ENCODE measurements at places on chromosomes 13 and 19.

GRCh38 chr13:32624441-32624840 lies 38.2 kb downstream of the PDS5B start:
- DNase-seq = no peak

DNA sequence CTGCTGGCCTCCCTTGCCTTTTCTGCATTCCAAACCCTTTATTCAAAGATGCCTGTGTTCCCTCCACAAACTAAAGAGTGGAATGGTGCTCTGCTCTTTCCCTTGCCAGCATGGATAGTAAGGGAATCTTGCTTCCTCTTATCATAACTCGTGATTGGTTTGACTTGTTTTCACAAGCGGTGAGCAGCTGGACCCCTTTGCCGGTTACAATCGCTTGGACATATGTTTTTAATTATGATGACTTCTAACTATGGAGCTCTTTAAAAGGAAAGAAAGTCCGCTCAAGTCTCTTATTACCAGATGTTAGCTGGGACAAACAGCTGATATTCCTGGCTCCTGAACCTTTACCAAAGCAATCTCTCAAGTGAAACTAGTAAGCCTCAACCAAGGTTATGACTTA lies 1094.7 kb downstream of the UQCRFS1 start:
- no peak for DNase-seq

DNA sequence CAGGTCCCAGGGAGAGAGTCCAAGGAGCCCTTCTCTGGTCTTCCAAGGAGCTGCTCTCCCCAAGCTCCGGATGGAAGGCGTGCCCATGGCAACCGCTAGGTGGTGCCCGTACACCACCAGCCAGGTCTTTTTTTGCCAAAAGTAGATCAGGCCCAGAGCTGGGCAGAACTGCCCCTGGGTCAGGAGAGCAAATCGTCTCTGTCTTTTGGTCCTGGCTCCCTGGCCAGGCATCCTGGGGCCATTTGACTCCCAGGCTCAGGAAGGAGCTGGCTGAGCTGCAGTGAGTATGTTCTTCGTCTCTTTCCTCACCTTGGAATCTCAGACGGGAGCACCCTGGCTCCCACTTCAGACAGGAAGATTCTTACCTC lies 24.6 kb upstream of the BCL3 start:
- DNase-seq = peak; percentile 68

- DNase-seq = no peak
Measured at GRCh38 chr13:30880856-30881155, 25.3 kb upstream of the MEDAG start.

DNA sequence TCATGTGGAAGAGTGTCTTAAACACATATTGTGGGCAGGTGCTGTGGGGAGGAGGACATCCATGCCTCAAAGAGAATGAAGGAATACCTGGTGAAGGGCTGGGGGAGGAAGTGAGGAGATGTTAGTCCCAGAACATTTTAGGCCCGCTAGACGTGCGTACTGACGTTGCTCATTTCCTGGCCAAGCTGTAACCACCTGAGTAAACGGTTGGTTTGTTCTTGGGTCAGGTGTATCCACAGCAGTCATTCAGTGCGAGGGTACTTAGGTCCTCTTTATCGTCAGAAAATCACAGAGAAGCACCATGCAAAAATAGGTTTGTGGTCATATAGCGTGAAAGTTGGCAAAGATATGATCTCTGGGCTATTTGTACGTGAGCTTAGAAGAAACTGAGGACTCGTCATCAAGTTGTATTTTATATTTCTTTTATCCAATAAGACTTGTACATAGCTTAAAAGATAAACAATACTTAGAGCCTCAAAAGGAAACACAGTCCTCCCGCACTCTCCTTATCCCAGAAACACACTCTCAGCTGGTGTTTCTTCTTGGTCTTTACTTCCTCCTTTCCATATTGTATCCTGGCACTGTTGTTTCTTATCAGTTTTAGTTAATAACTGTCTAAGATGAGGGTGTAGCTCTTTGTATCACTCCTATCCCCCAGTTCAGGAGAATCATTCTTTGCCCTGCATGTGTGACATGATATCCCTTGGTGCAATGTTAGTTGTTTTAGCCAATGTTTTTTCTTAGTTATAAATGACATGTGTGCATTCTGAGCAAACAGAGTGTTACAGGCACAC lies 52.0 kb downstream of the ARHGEF7 start:
- no peak for DNase-seq

GRCh38 chr19:7006135-7006704 lies 15.0 kb downstream of the MBD3L2B start:
- DNase-seq = no peak

DNA sequence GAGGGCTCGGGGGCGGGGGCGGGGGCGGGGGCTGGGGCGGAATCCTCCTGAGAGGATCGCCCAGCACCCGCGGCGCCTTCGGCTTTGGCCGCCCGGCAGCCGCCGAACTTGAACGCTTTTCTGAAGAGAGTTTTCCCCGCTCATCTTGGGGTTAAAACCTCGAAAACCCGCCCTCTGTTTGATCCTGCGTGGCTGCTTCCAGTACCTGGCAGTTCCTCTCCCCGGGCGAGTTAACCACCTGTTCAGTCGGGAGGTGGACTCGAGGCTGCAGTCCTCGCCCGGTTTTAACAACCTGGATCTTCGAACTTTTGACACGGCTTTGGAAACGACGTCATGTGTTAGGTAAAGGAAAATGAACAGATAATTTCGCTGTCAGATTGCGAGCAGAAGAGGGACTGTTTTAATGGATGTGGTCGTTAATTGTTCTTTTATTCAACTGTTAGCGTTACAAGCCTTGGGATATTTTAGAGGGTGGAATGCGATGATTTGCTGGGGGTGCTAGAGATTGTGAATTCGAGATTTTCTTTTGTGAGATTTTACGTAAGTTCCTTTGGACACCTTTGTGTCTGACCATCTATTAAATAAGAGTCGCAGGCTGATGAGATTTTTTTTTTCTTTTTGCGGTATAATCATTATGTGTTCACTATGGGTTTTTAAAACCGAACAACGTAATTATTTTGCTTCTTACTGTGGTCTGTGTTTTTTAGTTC lies 1.0 kb downstream of the FNDC3A start:
- DNase-seq = peak; percentile 15

- DNase-seq = no peak
Measured at GRCh38 chr19:54434112-54434872, 14.7 kb upstream of the LENG8 start.

DNA sequence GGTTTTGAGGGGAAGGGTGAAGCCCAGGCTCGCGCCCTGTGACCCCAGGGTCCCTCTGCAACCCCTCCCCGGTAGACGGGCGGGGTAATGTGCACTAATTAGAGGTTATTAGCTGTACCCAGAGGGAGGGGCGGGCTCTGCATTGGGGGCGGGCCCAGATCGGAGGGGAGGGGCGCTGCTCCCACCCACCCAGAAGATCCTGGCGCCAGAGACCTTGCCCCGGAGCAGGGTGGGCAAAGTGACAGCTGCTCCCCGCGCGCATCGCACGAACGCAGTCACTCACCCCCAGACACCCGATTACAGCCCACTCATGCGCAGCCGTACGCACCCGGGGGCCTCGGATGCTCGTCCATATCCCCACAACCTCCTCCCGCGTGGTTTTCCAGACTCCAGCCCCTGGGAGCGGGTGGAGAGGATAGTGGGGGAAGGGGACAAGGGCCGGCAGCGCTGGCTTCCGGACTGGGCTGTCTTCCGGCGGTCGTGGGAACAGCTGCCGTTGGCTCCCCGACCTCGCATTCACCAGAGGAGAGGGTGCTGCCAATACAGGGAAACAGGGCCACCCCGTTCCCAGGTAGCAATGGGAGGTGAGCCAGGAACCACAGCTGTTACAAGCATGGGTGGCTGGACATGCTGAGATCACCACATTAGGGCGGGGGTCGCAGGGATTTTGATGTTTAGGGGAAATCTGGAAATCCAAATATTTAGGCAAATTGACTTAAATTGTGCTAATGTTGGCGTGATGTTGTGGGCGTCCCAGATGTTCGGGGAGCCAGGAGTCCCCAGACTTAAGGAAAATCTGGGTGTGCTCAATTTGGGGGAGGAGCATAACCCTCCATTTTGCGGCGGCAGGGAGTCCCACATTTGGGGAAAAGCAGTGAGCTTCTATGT lies 2.9 kb upstream of the HOOK2 start:
- peak; percentile 57 for DNase-seq

DNA sequence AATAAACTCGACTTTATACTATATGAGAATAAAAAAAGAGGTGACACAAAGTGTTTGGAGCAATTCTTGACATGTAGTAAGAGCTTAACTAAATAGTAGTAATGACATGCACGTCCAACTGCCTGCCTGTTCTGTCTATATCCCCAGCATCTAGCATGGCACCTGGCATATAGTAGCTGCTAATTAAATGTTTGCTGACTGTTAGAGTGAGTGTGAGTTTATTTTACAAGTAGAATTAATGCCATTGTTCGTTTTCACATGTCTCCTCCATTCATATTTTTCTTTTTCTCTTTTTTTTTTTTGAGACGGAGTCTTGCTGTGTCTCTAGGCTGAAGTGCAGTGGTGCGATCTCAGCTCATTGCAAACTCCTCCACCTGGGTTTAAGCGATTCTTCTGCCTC lies 38.4 kb upstream of the RNF113B start:
- DNase-seq = no peak

- no peak for DNase-seq
Measured at GRCh38 chr13:47085346-47085745, 188.5 kb upstream of the HTR2A start.

All from NCI-H510A treated with DMSO at 0.1 percent for 48 hours (cell line).